ENCODE measurements at places on chromosomes 12 and 14. TPM values are rescaled to one million over a fixed set of nuclear protein-coding genes. Genes with fewer than 3 reads are reported as not detected.

Gene CIDEB
- 2.7 TPM for total RNA-seq

Gene SLC6A15
- 0.80 TPM for total RNA-seq

Gene TSPAN11
- 3.2 TPM for total RNA-seq

Gene ART4
- 28.2 TPM for total RNA-seq

Gene SMCO2
- 0.50 TPM for total RNA-seq

Gene IL26
- total RNA-seq = not detected

Gene KRT1
- total RNA-seq = not detected

Gene SELPLG
- 0.22 TPM for total RNA-seq

Gene MGAT4C
- total RNA-seq = under 0.01 TPM

Gene RDH16
- under 0.01 TPM for total RNA-seq

Measured in thoracic aorta endothelial cell (primary cell).